ENCODE measurements at places on chromosomes 6 and 20.

- DNase-seq = no peak
Observed at GRCh38 chr6:116447496-116448011, 13.6 kb upstream of the CALHM6 start.

- no peak for DNase-seq
Observed at GRCh38 chr6:155936551-155936950, 480.9 kb upstream of the NOX3 start.

GRCh38 chr20:50369225-50370035 lies 140.8 kb upstream of the PTPN1 start:
- no peak for DNase-seq

- DNase-seq = peak; percentile 47
Observed at GRCh38 chr6:79713701-79714322, 82.7 kb downstream of the SH3BGRL2 start.

- DNase-seq = no peak
Observed at GRCh38 chr6:168927026-168927425, 326.6 kb downstream of the THBS2 start.

DNA sequence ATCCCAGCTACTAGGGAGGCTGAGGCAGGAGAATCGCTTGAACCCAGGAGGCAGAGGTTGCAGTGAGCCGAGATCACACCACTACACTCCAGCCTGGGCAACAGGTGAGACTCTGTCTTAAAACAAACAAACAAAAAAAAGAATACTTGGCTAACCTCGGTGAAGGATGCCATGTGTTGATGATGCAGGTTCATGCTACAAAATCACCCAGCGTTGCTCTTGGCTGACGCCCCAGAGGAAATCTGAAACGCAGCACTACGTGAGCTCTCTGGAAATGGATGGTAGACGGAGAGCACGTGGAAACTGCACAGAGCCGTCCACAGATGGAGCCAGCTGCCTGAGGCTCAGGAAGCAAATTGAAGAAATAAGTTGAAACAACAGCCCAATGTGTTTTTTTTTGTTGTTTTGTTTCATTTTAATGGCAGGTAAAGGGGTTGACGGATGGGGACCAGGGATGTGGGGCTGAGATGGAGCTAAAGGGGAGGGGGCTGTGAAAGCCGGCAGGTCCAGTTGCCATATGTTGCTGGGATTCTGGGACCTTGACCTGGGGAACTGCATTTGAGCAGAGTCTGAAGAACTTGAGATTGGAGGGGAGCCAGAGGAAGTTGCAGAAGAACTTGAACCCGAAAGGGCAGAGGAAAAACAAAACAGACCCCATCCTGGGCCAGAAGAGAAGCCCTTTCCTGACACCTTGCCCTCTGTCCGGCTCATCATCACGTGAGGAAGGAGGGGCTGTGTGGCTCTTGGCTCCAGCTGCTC lies 12.8 kb upstream of the MANBAL start:
- no peak for DNase-seq

DNA sequence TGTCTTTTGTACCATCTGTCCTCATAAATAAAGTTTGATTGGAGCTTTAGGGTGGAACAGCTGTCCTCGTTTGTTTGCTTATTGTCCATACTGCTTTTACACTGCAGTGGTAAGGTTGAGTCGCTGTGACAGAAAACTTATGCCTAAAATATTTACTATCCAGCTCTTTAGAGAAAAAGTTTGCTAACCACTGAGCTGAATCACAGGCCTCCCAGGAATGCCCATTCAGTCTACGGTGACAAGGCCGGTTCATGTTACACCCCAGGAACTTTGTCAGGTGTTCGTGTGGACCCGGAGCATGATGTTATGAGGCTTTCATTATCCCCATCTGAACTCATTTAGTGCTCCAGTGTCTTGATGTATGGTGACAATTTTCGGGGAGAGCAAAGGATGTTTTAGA lies 401.1 kb downstream of the SAMD5 start:
- DNase-seq = no peak

GRCh38 chr20:17852323-17852722 lies 116.3 kb downstream of the SNX5 start:
- DNase-seq = no peak

DNA sequence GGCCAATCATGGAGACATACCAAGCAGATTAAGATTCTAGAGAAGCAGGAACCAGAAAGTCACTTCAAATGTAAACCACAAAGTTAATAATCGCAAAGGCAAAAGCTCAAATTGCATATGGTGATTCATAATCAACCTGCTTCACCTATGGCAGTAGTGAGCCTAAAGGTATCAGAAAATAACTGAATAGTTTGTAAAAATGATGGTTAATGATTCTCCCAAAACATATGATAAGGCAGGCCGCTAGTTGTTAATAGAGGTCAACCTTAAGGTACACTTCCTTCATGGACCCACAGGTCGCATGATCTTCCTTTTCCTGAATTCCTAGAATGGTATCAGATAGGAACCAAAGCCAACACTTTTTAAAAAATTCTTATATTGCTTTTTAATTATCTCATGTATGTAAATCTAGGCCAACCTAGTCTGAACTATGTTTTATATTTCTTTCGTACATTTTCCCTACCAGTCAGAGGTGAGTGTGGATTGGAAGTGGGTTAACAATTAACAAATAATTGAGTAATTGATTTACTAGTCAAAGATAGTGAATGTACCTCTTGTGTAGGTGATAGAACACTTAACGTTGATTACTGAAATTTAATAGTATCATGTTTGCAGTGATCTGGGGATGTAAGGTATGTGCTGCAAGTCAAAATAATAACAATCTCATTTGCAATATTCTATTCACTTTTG lies 16.4 kb downstream of the TAAR2 start:
- DNase-seq = no peak

GRCh38 chr6:3928111-3928510 lies 78.9 kb downstream of the FAM50B start:
- DNase-seq = no peak

GRCh38 chr6:33205191-33206026 lies 954 bp downstream of the HSD17B8 start:
- DNase-seq = no peak

GRCh38 chr6:3747100-3747737 lies 4.3 kb downstream of the PXDC1 start:
- no peak for DNase-seq

GRCh38 chr20:34004227-34004626 lies 10.5 kb downstream of the RALY start:
- no peak for DNase-seq

DNA sequence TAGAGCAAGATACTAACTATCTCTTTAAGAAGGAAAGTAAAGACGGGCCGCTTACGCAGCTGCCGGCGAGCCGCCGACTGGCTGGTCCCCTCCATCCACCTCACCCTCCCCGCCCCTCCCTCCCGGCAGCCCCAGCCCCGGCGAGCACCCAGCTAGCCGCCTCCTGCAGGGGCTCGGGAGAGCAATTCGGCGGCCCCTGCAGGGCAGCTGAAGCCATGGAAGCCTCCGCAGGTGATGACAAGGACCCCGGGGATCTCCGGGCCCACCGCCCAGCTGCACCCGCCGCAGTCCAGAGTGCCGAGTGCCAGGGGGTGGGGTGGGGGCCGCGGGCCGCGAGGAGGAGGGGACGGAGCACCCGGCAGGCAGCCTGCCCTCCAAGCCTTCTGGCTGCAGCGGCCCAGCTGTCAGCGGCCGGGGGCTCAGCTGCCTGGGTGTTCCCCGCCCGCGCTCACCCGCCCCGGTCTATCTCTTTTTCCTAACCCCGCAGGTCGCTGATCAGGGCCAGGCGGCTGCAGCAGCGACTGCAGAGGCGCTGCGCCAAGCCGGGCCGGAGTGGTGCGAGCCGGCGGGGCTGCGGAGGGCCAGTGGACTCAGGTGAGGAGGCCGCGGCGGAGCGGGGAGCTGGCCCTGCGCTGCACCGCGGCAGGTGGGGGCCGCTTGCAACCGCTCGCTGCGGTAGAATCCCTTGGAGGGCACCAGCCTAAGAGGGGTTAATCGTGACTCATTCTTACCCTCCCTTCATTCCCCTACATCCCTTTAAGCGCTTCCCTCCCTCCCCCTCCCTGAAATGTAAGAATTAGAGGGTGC lies at the start of gene SNPH:
SNPH (plus strand) TSS at position 128 of the 807 bp plus-strand sequence. CDS start 29,946 bp downstream, outside the sequence.
- no peak for DNase-seq

GRCh38 chr6:108677357-108677756 lies 116.6 kb downstream of the FOXO3 start:
- DNase-seq = no peak

DNA sequence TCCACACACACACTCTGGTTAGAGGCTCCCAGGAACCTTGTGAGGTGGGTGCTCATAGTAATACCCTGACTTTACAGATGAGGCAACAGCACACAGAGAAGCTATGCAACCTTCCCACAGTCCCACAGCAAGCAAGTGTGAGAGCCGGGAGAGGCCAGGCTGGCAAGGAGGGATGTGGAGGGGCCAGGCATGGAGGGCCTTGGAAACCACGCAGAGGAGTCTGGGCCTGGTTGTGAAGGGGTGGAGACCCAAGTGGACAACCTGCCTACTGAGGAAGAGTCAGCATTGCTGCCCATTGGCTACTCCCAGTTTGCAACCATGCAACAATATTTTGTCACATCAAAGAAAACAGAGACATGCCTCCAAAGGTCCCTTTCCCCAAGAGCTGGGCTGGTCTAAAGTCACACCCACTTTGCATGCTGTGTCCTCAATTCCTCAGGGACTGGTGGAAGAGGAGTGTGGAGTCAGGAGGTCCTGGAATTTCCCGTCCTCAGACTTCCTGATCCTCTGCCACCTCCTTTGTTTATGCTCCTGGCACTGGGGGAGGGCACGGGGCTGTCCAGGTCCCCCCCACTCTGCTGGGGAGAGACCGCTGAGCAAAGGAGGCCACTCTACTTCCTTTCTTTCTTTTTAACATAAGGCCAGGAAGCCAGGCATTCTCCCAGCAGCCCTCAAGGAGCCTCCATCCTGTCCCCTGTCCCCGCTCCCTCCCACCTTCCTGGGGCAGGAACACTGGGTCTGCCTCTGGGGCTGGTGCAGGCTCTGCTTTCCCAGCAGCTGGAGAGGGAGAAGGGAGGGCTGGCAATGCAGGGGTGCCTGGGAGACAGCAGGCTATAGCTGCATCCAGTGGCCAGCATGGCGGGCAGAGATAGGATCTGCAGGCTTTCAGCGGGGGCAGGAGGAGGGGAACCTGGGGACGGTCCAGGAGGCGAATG lies 68.3 kb downstream of the NOL4L start:
- no peak for DNase-seq

GRCh38 chr6:89387516-89388201 lies 24.4 kb downstream of the RRAGD start:
- DNase-seq = no peak

GRCh38 chr6:87293526-87293925 lies 28.9 kb upstream of the SMIM8 start:
- DNase-seq = no peak

- DNase-seq = no peak
Observed at GRCh38 chr6:108438918-108439317, 121.8 kb upstream of the FOXO3 start.

- no peak for DNase-seq
Observed at GRCh38 chr20:62398120-62398821, 8.8 kb downstream of the CABLES2 start.

DNA sequence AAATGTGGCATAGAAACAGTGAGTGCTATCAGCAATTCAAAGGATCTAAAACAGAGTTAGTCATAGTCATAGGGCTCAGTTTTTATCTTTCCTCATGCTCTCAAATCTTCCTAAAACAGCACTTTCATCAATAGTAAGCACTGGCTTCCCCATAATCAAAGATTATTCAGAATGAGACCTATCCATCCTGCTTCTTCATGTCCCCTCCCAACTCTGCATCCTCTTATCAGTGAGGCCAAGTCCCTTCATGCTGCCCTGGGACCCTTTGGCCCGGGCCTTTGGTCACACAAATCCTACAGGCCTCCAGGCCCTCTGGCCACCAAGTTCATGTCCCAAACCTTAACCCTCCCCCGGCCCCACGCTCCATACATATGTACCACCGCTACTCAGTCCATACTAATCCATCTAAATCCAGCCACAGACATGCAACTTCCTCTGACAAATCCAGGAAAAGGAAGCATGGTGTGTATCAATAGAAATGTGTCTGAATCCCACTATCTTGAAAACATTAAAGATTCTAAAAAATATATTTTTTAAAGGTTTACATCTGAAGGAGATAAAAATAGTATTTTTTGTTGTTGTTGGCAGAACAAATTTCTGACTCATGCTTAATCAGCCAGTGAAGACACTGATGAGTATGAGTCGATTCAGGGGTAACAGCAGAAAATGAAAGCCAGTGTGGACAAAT lies 143.5 kb downstream of the PDE7B start:
- DNase-seq = no peak

GRCh38 chr6:116500969-116501433 lies 10.4 kb upstream of the CALHM5 start:
- DNase-seq = no peak

DNA sequence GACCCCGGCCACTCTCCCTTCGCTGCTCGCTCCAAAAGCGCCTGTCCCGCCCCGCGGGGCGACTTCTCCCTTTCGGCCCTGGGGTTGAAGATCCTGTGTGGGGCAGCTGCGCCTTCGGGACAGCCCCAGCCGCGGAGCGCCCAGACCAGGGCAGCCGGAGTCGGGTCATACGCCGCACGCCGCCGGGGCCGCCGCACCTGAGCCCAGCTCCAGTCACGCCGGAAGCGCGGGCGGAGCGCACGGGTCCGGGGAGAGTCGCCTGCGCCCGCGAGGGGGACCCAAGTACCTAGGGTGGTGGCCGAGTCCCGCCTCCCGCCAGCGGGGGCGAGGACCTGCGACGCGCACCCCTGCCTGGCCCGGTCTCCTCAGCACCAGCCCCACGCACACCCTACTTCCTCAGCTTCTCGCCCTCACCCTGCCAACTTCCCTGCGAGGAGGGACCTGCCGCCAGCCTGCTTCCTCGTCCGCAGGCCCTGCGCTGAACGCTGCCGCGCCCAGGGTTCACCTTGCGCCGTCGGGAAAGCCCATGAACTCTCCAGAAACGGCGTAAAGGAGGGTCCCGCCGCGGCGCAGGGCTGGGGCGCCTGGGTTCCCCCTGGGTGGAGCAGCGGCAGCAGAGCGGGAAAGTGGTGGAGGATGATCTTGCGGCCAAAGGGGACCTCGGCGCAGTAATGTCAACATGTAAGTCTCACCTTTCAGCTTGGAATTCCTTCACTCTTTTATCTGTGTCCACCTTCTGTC lies at the start of gene ADGRG6:
ADGRG6 (plus strand) TSS at position 357 of the 741 bp plus-strand sequence; CDS start at position 680, 323 bp downstream.
- no peak for DNase-seq

DNA sequence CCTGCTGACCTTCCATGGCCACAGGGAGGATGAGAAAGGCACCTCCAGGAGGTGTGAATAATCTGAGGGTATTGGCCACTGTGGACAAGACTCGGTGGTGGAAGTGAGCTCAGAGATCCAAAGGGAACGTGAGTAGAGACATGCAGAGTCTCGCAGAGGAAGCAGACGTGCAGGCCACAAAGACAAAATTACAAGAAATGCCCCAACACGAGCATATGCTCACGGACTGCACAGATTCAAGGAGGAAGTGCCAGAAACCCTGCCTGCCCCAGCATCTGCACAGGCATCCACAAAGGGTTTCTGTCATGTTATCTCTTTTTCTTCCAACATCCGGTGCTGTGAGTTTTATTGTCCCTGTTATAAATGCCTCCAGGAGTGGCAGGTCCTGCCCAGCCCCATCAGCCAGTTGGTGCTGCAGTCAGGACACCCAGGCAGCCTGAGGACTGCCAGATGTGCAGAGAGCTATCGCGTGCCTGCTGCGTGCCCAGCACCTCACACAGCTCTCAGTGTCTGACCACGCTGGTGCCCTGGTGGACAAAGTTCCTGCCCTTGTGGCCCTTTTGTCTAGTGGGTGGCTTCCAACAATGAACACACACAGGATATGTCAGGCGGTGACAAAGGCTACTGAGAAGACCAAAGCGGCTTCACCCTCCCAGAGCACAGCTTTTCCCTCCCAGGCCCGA lies 34.0 kb upstream of the FANCE start:
- DNase-seq = no peak

All from spinal cord (tissue), 10 donors.